ENCODE measurements at places on chromosomes 3 and 15. TPM values are rescaled to one million over a fixed set of nuclear protein-coding genes. Genes with fewer than 3 reads are reported as not detected.
A peak's percentile ranks its signal among the peaks of the same experiment; 100 is the strongest.

- DNase-seq: no peak
Measured at GRCh38 chr3:157420606-157421130, 16.0 kb upstream of the PTX3 start.

- DNase-seq: no peak
Measured at GRCh38 chr3:153553605-153553945, 391.5 kb downstream of the RAP2B start.

- no peak for DNase-seq
Measured at GRCh38 chr3:122314228-122314876, 10.7 kb upstream of the CSTA start.

GRCh38 chr15:53830707-53831386 is 71.4 kb upstream of the WDR72 start:
- no peak for DNase-seq

DNA sequence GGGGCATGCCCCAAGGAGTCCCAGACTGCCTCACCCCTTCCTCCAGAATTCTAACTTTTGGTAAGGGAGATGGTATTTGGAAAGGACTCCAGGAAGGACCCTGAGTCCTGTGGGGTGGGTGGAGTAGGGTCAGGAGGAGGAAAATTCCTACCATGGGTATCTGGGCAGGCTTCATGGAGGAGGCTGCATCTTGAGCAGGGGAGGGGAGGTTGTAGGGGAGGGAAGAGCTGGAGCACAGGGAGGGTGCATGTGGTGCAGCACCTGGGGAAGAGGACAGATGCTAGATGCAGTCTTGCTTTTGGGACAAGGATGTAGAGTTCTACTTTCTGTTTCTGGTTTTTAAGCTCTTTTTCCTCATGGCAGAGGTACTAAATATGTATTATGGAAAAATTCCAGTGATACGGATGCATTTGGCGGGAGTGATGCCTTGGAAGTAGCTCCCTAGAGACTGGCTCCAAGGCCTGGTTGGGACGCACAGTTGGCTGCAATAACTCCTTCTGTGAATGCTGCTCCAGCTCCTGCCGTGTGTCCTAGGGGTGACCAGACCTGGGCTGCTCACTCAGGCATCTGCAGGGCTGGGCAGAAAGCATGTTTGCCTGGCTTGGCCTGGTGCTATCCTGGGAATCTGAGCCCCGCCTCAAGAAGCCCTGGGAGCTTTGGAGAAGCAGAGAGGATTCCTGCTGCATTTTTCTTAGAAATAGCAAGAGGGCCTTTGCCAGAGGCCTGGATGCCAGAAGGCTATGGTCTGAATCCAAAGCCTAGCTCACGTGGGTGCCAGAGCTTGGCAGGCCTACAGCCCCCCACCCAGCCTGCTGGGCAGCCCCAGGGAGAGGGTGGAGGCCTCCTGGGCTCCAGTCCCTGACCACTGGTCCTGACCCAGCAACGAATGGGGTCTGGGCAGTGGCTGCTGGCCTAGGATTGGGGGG is 10.1 kb downstream of the SEMA3F start:
- DNase-seq: no peak

DNA sequence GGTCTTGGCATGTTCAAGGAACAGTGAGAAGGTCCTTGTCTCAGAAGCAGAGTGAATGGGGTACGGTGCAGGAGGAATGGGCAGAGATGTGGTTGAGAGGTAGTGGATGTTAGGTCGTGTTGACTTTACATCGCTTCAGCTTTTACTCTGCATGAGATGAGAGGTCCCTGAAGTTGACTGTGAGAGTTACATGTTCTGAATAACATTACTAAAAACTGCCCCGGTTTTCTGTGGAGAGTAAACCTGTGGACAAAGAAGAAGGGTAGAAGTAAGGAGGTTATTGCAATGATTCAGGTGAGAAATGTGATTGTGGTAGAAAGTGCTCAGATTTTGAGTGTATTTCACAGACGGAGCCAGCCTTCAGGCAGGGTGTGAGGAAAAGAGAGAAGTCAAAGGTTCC is 105.6 kb downstream of the ARNT2 start:
- no peak for DNase-seq

DNA sequence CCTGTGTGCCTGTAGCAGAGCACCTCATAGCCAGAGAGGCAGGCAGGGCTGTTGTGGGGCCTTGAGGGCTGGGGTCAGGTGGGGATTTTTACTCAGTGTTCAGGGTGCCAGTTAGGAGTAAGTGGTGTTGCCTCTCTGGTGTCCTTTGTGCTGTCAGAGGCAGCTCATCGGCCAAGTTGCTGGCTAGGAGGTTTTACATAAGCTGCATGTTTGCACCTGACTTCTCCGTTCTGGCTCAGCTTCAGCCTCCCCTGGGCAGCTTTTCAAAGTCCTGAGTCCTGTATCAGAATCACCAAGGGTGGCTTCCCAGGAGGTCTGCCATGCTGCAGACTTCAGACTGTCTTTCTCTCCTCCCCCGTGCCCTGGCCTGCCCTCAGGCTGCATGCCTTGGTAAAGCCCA is 242.6 kb upstream of the TPM1 start:
- no peak for DNase-seq

DNA sequence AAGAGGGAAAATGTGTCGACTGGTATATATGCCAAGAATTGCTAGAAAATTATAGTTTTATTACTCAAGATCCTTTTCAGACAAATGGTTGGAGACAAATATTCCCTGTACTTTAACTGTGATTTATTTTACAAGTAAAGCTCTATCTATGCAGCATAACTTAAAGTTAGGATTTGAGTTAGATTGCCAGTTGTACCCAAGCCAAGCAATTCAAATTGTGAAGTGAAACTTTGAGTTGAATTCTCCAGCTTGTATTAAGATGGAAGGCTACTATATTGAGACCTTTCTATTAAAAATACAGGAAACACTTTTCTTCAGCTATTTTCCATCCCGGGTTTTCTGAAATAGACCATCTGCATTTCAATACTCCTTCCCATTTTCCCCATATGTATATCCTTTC is 333.1 kb upstream of the RBMS3 start:
- DNase-seq: no peak

GRCh38 chr3:42214064-42214463 is 51.9 kb downstream of the CCK start:
- DNase-seq: no peak

DNA sequence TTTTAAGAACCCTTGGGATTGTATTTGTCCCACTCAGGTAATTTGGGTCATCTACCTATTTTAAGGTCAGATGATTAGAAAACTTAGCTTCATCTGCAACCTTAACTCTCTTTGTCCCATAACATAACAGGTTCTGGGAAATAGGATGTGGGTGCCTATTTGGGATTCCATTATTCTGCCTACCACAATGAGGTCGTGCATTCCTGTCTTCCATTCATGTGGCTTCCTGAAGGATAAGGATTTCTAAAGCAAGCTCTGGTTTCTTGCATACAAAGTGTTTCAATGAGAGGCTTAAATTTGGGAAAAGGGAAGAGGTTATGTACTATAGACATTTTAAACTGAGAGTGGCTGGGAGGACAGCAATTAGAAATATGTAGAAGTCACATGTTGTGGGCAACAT is 190.3 kb downstream of the MCTP2 start:
- no peak for DNase-seq

GRCh38 chr3:132265028-132265427 is 52.2 kb upstream of the ACP3 start:
- DNase-seq: no peak

- DNase-seq: peak; percentile 59
Measured at GRCh38 chr15:85840079-85840801, 45.5 kb upstream of the KLHL25 start.

DNA sequence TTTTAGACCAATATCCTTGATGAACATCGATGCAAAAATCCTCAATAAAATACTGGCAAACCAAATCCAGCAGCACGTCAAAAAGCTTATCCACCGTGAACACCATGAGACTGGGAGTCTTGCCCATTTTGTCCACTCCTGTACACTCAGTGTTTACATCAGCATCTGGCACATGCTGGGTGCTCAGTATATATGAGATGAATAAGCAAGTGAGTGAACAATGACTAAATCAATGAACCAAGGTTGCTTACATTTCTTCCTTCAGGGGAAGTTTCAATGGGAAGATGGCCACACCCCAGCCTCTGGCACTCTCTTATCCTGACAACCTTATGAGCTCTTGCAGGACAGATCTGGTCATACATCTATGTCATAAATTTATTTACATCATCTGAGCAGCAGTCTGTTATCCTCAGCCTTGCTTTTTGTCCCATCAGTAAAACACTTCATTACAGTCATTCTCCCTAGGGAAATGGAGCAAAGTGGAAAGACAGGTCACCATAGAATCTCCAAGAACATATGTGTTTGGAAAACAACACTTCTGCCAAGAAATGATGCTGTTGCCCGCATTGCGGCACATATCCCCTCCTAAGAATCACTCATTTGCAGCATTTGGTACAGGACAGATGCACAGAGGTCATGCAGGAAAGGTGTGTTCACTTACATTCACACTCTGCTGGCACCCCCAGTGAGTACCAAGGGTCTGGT is 171.8 kb upstream of the EIF1B start:
- DNase-seq: no peak

- no peak for DNase-seq
Measured at GRCh38 chr3:101117980-101118379, 124.8 kb upstream of the ABI3BP start.

DNA sequence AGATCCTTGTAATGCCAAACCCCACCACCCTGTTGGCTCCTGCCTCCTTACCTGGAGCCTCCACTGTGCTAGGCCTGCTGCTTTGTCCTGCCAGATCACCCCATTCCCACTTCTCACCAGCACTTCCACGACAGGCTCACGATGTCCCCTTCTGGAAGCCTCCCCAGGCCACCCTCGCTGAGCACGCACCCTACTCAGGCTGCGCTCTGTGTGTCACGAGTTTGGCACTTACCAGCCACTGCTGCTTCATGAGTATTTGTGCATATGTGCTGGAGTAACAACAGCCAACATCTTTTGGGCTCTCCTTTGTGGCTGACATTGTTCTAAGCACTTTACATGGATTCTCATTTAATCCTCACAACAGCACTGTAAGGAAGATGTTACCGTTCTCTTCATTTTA is 58.1 kb downstream of the PDIA5 start:
- no peak for DNase-seq

- DNase-seq: no peak
Measured at GRCh38 chr3:10377148-10377725, 56.3 kb upstream of the SEC13 start.

GRCh38 chr3:197376735-197377555 is 78.5 kb upstream of the DLG1 start:
- no peak for DNase-seq

- DNase-seq: no peak
Measured at GRCh38 chr3:127550468-127551157, 39.9 kb downstream of the TPRA1 start.

- no peak for DNase-seq
Measured at GRCh38 chr3:11570789-11571495, 72.8 kb downstream of the VGLL4 start.

- no peak for DNase-seq
Measured at GRCh38 chr3:188951734-188952133, 220.0 kb upstream of the TPRG1 start.

GRCh38 chr3:145623349-145623748 is 537.6 kb downstream of the PLOD2 start:
- no peak for DNase-seq

DNA sequence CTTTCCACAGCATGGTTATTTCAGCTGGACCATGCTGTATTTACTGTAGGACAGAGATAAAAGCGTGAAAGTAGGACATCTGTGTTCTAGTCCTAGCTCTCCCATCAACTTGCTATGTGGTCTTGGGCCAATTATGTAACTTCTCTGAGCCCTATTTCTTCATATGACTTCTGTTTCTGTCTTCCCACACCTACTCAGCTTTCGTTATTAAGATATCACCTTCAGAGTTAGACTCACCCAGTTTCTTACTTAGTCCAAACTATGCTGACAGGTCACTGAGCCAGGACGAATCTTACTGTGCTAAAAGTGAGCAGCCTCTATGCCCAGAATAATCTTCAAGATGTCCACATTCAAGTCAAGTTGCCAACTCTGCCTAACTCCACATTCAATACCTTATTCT is 283.7 kb downstream of the IL5RA start:
- no peak for DNase-seq

GRCh38 chr15:53477981-53478766 is 281.3 kb downstream of the WDR72 start:
- DNase-seq: no peak

DNA sequence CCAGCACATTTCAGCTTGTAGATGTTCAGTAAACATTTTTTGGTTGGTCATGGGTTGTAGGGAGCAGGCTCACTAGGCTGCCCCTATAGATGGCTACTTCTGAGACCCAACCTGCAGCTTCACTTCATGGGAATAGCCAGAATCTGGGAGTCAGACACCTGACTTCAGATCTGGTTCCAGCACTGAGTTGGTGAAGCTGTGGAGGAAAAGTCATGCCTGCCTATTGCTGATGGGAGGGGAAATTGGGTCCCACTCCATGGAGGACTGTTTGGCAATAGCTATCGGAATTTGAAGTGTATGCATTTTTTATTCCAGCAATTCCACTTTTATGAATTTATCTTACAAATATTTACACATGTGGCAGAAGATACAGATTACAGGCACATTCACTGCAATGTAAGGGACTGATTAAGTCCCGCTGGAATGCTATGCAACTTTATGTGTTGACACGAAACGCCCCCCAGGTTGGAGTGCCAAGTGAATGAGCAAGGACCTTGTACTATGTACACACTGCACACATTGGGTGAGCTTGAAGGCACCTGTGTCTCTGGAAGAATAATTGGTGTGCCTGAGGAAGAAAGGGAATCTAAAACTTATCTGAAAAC is 7.8 kb upstream of the CCR1 start:
- peak; percentile 81 for DNase-seq

- no peak for DNase-seq
Measured at GRCh38 chr15:59946084-59946483, 58.0 kb upstream of the FOXB1 start.

- no peak for DNase-seq
Measured at GRCh38 chr15:43854801-43855200, 28.0 kb downstream of the WDR76 start.

DNA sequence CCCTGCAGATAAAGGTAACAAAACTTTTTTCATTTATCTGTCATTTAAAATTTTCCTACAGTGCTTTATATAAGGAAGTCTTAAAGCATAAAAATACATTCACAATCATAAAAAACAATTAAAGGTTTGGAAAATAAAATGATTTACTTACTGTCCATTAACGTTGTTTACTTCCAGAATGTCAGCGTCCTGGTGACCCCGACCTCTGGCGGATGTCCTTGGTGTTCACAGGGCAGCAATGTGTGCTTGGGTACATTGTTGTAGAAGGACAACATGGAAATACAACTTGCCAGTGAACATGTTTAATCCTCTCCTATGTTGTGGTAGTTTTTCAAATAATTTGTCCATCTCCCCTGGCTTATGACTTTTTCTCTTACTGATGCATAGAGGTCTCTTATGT is 168.8 kb upstream of the NDN start:
- no peak for DNase-seq

GRCh38 chr3:146189519-146190173 is 28.7 kb upstream of the PLOD2 start:
- peak; percentile 38 for DNase-seq

The ADAMTS17 gene
- 0.50 TPM for total RNA-seq

The CX3CR1 gene
- total RNA-seq: not detected

The SUCNR1 gene
- 0.05 TPM for total RNA-seq

The TTC21A gene
- not detected for total RNA-seq

The EPHB3 gene
- total RNA-seq: 2.9 TPM

The NLGN1 gene
- total RNA-seq: 3.2 TPM

The STAC gene
- 29.1 TPM for total RNA-seq

The TMEM158 gene
- 11.4 TPM for total RNA-seq

The CEP70 gene
- 11.8 TPM for total RNA-seq

The CCRL2 gene
- 0.97 TPM for total RNA-seq

The TRAT1 gene
- total RNA-seq: not detected

The CTSH gene
- total RNA-seq: 0.92 TPM

The SEMA6D gene
- total RNA-seq: 2.3 TPM

The SLC9C1 gene
- total RNA-seq: not detected
